ENCODE measurements at places on chromosomes 2 and 18.

DNA sequence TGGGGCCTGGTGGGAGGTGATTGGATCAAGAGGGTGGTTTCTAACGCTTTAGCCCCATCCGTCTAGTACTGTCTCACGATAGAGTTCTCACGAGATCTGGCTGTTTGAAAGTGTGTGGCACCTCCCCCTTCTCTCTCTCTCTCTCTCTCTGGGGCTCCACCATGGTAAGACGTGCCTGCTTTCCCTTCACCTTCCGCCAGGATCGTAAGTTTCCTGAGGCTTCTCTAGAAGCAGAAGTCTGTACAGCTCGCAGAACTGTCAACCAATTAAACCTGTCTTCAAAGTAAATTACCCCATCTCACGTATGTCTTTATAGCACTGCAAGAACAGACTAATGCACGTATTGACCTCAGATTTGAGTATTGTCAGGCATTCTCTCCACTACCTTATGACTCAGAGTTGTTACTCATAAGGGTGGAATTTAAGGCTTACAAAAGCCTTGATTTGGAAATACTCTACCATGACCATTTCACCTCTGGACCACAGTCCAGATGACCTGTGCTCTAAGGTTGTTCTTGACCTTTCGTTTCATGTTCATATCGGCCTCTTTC is 99.5 kb upstream of the AGAP1 start:
- DNase-seq, result no peak

- no peak for DNase-seq
Measured at GRCh38 chr2:50181212-50181611, 850.7 kb downstream of the NRXN1 start.

DNA sequence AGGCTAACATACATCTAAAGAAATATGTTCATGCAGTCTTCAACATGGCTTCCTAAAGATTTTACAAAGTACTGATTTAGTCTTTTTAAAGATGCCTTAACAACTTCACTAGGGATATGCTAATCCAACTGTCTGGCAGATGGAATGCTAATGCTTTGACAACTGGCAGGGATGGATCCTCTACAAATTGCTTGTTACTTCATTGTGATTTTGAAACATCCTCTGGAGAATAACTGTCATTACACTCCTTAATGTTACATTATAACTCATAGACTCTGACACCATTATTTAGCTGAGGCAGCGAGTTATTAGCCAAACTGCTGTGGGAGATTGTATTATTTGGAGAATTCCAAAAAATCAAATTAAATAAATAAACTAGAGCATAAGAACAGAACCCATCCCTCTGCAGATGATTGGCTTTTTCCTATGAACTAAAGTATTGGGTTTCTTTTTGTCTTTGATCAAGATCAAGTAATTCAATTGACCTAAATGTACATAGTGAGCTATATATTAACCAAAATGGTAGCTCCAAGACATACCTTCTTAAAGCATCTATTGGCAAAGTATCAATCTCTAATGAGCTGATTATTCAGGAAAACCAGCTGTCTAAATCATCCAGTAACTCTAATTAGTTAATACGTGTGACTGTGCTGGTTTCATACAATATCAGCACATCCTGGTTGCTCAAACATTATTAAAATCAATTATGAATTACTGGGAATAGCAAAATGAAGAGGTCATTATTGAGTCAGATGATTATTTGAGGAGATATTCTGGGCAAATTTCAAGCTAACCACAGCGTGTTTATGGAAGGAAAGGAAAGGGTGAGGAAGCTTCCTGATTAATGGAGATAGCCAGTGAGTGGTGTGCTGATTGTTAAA is 321.3 kb upstream of the TFPI start:
- no peak for DNase-seq

GRCh38 chr2:195316486-195316885 is 340.5 kb upstream of the SLC39A10 start:
- DNase-seq, result no peak

- DNase-seq, result no peak
Measured at GRCh38 chr2:132654335-132654734, 15.7 kb downstream of the LYPD1 start.

GRCh38 chr2:184879671-184880070 is 281.3 kb downstream of the ZNF804A start:
- no peak for DNase-seq

DNA sequence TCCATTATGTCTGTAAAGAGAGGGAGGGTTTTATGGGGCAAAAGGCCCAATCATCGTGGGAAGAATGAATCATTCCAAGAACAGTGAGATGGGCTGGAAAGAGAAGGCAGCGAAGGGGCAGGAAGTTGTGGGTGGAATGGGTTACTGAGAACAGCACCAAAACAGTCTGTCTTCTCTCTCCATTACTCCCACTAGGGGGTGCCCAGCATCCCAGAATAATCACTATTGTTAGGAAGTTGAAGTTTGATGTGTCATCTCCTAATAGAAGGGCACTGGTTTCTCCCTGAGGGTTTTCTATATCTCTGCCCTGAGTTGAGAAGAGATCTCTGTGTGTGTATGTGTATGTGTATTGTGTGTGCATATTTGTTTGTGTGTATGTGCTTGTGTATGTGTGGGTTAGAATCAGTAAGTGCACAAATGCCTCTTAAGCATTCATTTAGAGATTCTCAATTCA is 76.6 kb upstream of the MAP4K3 start:
- no peak for DNase-seq

Data from NCI-H1436 treated with DMSO at 0.1 percent for 48 hours (cell line).